ENCODE measurements at places on chromosomes 2 and 18. TPM values are rescaled to one million over a fixed set of nuclear protein-coding genes. Genes with fewer than 3 reads are reported as not detected.

REG3A gene
- not detected for total RNA-seq

COMMD1 gene
- total RNA-seq, result 34.0 TPM

SERPINB12 gene
- total RNA-seq, result not detected

DRC1 gene
- not detected for total RNA-seq

CIB4 gene
- total RNA-seq, result not detected

INHBB gene
- total RNA-seq, result 10.8 TPM

LGALSL gene
- total RNA-seq, result 10.0 TPM

IL36G gene
- not detected for total RNA-seq

CPLX4 gene
- not detected for total RNA-seq

CYRIA gene
- 17.4 TPM for total RNA-seq

CENPA gene
- total RNA-seq, result 0.26 TPM

SLC19A3 gene
- total RNA-seq, result 1.9 TPM

SP140 gene
- total RNA-seq, result 2.7 TPM

PLGLB2 gene
- total RNA-seq, result 0.83 TPM

SIX3 gene
- total RNA-seq, result not detected

MITD1 gene
- 27.0 TPM for total RNA-seq

REG1A gene
- total RNA-seq, result not detected

NT5DC4 gene
- not detected for total RNA-seq

NTSR2 gene
- total RNA-seq, result not detected

KIAA2012 gene
- total RNA-seq, result not detected

C2orf15 gene
- 4.9 TPM for total RNA-seq

EPHA4 gene
- 32.6 TPM for total RNA-seq

SLC9A2 gene
- total RNA-seq, result 21.1 TPM

ERFE gene
- total RNA-seq, result 1.8 TPM

THSD7B gene
- total RNA-seq, result 7.6 TPM

LONRF2 gene
- 3.6 TPM for total RNA-seq
